Mesenchymal stem cell (in vitro differentiated cells and primary cell): ENCODE measurements at places on chromosomes 16 and 17.

GRCh38 chr16:66751053-66751302 is 431 bp downstream of the DYNC1LI2 start:
- peak; percentile 20 for DNase-seq

- DNase-seq = peak; percentile 44
Measured at GRCh38 chr16:51156807-51157200, 5.7 kb upstream of the SALL1 start.

DNA sequence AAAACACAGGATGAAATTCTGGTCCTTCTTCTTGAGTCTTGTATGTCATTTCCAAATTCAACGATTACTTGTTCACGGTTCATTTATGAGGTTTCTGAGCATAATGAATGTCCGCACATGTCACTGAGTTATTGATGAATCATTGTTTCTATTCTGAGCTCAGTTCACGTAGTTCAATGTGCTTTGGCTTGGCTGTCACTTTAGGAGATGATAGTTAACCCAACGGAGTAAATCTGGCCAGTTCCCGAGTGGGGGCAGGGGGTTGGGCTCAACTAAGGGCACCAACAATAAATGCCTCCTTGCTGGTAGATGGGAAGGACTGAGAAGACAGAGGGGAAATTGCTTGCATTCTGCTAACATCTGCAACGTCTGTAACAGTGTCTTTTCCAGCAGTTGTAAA is 239.4 kb upstream of the HSBP1 start:
- no peak for DNase-seq

GRCh38 chr16:2845116-2845515 is 12.9 kb downstream of the PRSS22 start:
- DNase-seq = no peak

GRCh38 chr16:66478733-66479511 is 51.8 kb downstream of the BEAN1 start:
- DNase-seq = peak; percentile 56

- DNase-seq = no peak
Measured at GRCh38 chr16:78500659-78501270, 401.3 kb downstream of the WWOX start.

GRCh38 chr16:81694494-81695280 is 84.4 kb upstream of the PLCG2 start:
- DNase-seq = no peak

- peak; percentile 82 for DNase-seq
Measured at GRCh38 chr17:43169561-43170139, 1.4 kb upstream of the NBR1 start.

- DNase-seq = no peak
Measured at GRCh38 chr17:33896263-33896662, 358.8 kb upstream of the CCL2 start.

DNA sequence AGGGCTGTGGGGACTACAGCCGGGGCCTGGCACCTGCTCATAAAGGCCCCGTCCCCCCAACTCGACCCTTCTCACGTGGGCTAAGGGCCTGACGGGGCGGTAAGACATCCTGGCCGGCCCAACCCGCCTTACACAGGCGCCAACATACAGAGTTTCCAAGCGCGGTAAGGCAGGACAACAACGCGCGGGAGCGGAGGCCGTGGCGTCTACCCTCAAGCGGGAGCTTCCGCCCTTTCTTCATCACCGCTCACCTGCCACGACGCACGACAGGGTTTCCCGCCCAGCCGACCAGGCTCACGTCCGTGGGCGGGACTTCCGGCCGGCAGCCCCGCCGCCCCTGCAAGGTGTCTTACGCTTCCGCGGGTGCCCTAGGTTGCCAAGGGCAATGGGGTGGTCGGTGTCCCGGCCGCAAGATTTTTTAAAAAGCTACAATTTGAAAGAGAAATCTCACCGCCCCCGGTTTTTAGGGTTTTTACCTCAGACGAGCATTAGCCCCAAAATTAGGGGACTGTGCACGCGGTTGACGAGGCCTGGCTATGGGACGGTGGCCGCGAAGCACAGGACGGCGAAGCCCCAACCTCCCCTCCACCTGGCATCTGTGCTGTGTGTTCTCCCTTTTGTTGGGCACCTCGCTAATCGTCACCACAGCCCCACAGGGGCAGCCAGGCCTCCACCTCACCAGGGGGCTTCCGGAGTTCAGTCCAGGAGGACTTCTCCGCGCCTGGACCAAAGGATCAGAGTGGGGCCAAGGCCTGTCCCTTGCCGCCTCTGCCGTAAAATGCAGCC is at the start of gene TERB1:
Gene TERB1 (minus strand): TSS at position 265 of the 786 bp plus-strand sequence. CDS start 4,786 bp downstream, outside the sequence.
- no peak for DNase-seq

DNA sequence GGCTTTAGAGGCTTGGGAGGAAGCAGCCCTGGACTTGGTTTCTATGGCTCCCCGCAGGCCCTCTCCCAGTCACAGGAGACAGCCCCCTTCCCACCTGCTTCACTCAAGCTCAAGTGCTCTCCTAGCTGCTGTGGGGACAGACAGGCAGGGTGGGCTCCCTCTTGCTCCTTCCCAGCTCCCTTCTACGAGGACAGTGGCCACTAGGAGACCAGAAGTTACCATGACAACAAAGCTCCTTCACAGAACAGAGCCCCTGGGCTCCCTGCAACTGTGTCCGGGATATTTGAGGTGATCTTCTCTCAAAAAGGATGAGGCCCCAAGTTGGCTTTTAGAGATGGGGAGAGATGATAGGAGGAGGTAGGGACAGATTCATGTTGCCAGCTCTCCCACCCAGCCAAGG is 116.3 kb downstream of the AMFR start:
- DNase-seq = no peak

- DNase-seq = no peak
Measured at GRCh38 chr16:982145-983043, 824 bp downstream of the SOX8 start.

GRCh38 chr17:8753976-8754440 is 4.3 kb downstream of the SPDYE4 start:
- DNase-seq = peak; percentile 7

DNA sequence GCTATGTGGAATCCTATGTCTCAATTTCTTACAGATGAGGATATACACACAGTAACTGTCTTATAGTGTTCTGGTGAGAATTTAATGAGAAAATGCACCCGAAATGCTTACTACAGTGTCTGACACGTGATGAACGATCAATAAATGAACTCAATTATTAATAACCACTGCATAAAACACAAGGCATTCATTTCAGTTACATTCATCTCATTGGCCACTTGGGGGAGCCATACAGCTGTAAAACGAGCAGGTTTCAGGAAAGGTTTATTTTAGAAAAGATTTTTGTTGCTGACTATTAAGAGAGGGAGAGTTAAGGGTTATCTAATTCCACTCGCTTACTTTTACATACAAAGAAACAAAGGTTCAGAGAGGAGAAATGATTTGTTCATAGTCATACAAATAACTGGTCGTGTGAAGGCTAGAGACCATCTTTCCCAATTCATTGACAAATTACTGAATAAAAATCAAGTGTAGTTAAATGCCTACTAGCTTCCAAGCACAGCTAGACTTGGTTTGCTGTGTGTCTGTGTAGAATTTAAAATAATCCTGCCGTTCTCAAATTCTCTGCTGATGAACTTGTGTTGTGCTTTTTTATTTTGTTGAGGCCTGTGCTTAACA is 160.1 kb downstream of the MAP2K4 start:
- DNase-seq = peak; percentile 57

DNA sequence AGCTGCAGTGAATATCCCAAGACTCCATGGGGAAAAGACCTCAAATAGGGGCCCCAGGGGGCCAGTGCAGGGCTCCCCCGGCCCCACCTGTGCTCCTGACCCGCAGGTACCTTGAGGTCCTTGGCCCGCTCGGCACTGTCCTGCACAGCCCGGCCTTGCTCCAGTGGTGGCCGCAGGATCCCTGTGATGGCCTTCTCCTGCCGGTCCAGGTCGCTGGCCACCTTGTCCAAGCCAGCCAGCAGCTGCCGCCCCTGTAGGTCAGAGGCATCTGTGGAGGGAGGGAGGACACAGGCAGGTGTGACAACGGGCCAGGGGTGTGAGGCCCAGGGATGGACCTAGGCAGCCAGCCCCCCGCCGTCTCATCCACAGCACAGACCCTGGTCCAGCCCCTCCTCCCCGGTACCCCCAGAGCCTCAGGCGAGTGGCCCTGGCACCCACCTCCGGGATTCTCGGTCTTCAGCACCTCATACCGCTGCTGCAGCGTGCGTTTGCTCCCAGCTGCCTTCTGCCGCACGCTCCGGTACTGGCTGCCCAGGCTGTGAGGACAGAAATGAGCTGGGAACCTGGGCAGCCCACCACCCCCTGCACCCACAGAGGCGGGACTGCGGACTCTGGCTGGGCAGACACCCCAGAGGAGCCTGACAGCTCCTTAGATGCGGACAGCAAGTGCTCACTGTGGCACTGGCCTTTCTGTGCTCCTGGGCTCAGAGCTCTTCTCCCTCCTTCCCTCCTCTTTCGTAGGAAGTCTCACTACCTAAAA is 43.7 kb downstream of the PPL start:
- DNase-seq = no peak

DNA sequence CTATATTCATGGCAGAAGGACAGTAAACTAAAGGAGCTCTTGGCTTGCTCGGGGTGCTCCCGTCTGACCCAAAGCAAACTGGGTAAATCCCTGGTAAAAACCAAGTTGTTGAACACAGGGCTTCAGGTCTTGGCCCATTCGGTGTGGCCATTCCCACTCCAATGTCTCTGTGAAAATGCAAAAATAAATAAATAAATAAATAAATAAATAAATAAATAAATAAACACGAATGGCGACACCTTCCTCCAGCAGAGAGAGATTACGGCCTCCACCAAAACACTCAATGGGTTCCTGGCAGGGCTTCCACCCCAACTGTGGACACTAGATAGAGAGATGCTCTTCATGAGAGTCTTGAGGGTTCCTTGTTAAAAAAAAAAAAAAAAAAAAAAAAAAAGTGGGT is 325.3 kb downstream of the SOX9 start:
- no peak for DNase-seq

- DNase-seq = peak; percentile 69
Measured at GRCh38 chr17:82216301-82217119, 3.9 kb upstream of the CCDC57 start.

- no peak for DNase-seq
Measured at GRCh38 chr17:63464691-63465236, 12.1 kb upstream of the ACE start.

DNA sequence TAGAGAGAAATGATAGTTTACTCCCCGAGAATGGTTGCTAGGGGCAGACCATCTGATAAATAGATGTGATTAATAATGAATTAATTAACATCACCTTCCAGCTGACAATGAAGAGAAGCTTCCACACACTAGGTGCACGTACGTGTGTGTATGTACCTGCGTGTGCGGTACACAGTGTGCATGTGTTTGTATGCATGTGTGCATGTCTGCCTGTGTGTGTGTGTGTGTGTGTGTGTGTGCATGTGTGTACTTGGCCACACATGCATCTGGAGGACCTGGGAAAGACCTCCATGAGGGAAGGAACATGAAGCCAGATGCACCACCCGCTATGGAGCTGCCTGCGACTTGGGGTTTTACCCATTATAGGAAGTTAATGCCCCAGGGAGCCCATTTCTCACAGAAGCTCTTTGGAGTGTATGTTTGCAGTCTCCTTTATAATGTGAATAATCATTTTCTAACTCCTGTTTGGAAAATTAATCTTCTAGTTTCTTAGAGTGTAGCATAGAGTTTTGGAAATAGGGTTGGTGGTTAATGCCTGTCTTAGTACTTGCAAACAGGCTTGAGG is 229.1 kb downstream of the ENGASE start:
- DNase-seq = no peak

- no peak for DNase-seq
Measured at GRCh38 chr17:72518753-72519597, 398.2 kb downstream of the SOX9 start.

GRCh38 chr17:5237541-5238016 is 2.9 kb upstream of the SCIMP start:
- DNase-seq = peak; percentile 46

DNA sequence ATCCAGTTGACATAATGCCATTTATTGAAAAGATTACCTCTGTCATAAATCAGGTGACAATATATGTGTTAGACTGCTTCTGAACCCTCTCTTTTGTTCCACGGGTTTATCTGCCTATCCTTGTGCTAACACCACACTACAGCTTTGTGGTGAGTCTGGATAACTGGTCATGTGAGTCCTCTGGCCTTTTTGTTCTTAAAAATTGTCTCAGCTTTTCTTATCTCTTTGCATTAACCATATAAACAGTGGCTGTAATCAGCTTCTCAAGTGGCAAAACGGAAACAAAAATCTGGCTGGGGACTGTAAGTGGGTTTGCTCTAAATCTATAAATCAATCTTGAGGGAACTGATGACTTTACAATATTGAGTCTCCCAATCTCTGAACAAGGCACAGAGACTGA is 44.6 kb downstream of the STX8 start:
- peak; percentile 30 for DNase-seq

GRCh38 chr17:49210158-49211029 is at the start of the genes ABI3 and GNGT2:
Gene ABI3, plus strand, starts transcription at chr17:49210707. Its CDS starts 18 bp downstream, at chr17:49210725.
Gene GNGT2, minus strand, starts transcription at chr17:49210574. Its CDS starts 3,152 bp downstream, at chr17:49207422.
- DNase-seq = peak; percentile 83

DNA sequence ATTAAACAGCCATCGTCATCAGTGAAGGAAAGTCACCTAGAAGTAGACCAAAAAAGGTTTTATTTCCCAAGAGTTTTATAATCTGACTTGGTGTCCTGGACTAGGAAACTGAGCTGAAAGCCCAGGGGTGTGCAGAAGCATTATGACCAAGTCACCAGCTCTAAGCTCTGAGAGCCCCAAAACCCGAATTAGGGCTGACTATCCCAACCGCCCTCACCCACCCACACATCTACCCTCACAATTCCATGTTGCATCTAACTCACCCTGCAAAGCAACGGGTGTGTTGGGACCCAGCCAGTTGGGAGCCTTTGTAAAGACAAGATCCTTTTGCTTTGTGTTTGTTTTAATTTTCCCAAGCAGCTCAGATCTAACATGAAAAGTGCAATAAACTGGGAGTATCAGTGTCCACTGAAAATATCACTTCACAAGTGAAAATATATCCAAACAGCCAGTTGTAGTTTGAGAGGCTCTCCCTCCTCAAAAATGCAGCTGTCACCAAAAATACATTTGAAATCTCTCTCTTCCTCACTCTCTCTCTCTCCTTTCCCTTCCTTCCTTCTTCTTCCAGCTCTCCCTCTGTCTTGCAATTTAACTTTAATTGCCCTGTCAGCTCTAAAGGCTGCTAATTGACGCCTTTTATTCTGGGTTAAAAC is 16.2 kb upstream of the NOG start:
- no peak for DNase-seq

GRCh38 chr17:9203771-9204425 is 182.6 kb downstream of the NTN1 start:
- no peak for DNase-seq

GRCh38 chr17:43661699-43662412 is at the start of gene MEOX1:
Gene MEOX1, minus strand, starts transcription at chr17:43661922. Its CDS starts 388 bp downstream, at chr17:43661534.
- no peak for DNase-seq

GRCh38 chr16:23113185-23113584 is 36.1 kb downstream of the USP31 start:
- no peak for DNase-seq
